C1 segment of cervical spinal cord (tissue), 14 donors: ENCODE measurements at places on chromosomes 11 and 22.

- DNase-seq: no peak
Observed at GRCh38 chr11:69630017-69630416, 10.9 kb upstream of the CCND1 start.

DNA sequence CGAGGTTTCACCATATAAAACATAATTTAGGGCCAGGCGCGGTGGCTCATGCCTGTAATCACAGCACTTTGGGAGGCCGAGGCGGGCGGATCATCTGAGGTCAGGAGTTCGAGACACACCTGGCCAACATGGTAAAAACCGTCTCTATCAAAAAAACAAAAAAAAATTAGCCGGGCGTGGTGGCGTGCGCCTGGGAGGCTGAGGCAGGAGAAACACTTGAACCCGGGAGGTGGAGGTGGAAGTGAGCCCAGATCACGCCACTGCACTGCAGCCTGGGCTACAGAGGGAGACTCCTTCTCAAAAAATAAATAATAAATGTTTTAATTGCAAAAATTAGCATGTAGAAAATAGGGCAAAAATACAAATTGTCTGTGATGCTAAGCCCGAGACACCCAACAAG, 993 bp upstream of the SFI1 start:
- DNase-seq: no peak

DNA sequence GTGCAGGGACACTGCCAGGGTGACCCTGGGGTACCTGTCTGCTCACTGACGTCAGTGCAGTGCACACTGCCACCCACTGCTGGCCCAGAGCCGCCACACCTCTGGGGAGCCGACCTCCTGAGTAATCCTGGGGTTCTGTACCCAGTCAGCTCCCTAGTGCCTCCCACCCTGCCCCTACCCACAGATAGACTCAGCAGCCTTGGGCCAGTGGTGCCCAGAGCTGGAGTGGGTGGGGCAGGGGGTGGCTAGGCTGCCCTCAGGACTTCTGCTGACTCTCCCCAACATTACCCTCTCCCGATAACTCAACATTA, 5.8 kb downstream of the NRXN2 start:
- no peak for DNase-seq

DNA sequence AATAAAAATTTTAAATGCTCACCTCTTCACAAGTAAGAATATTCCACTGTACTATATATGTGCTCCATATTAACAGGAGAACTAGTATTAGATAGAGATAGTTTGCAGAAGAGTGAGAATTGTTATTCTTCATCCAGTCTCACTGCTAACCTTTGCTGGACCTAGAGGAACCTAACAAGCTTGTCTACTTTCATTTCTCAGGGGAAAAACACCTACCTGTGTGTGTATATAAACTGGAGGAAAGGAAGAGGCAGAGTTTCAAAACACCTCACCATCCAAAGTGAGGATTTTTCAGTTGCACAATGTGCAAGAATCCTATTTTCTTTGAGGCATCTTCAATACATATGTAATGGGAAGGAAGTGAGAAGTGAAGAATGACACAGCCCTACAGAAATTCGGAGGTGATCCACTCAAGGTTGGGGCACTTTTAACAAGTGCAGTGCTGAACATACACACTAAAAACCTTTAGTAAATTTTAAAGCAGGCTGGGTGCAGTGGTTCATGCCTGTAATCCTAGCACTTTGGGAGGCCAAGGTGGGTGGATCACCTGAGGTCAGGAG, 52.4 kb downstream of the SYTL2 start:
- DNase-seq: no peak

DNA sequence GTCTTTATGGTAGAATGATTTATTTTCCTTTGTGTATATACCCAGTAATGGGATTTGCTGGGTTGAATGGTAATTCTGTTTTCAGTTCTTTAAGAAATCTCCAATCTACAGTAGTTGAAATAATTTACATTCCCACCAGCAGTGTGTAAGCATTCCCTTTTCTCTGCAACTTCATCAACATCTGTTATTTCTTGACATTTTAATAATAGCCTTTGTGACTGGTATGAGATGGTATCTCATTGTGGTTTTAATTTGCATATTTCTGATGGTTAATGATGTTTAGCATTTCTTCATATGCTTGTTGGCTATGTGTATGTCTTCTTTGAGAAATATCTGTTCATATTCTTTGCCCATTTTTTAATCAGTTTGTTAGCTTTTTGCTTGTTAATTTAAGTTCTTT, 901.2 kb downstream of the METTL15 start:
- no peak for DNase-seq

DNA sequence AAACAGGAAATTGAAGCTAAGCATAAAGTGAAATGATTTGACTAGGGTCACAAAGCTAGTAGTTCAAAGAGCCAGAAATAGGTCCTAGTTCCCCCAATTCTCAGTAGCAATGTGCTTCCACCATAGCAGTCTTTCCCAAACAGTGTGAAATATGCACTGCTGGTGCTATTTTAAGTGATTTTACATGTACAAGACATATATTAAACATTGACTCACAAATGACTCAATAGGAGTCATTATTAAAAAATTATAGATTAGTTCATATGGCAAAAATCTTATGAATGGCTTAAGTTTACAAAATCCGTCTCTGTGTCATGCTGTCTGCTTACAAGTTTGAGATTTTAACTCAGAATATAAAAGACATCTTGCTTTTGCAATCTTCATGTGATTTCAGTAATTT, 21.4 kb downstream of the KIF18A start:
- no peak for DNase-seq
